AML-193 (cell line): ENCODE measurements at places on chromosomes 5 and 9.
A peak's percentile ranks its signal among the peaks of the same experiment; 100 is the strongest.

DNA sequence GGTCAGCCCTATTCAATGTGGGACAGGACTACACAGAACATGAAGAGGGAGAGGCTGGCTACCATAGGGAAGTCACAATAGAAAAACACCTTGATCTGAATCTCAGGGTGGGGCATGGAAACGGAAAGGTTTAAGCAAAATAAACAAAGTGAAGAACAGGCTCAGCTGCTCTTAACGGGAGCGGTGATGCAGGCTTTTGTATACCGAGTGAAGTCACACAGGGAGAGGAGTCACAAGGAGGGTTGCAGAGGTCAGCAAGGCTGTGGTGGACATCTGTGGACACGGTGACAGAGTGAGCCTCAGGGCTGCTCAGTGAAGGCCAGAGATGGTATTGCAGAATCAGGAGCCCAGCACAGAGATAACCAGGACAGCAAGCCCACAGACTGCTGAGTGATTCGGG is 30.6 kb upstream of the SEMA4D start:
- no peak for DNase-seq

- no peak for DNase-seq
Measured at GRCh38 chr5:1999794-2000193, 117.1 kb upstream of the IRX4 start.

- DNase-seq, result peak; percentile 41
Measured at GRCh38 chr5:176391999-176392398, 3.4 kb downstream of the HIGD2A start.

GRCh38 chr5:909086-909485 is 16.4 kb downstream of the TRIP13 start:
- no peak for DNase-seq

- no peak for DNase-seq
Measured at GRCh38 chr5:159453209-159453608, 122.9 kb upstream of the IL12B start.
